ENCODE measurements at places on chromosomes 5 and 9.

GRCh38 chr5:91219091-91219802, 163.9 kb downstream of the ARRDC3 start:
- DNase-seq: no peak

DNA sequence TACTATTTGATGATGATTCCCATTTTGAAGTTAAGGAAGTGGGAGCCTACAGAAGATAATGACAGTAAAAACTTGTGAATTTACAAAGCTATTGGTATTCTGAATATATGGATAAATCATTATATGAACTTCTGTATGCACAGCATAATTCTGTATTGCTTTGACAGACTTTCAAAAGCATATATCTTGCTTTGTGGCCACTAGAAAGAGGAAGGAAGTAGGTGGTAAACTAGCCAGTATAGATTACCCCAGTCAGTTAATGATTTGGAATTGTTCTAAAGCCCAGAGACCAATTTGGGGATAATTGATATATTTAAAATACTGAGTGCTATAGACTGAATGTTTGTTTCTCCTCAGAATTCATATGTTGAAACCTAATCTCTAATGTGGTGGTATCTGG, 53.0 kb downstream of the NR2F1 start:
- no peak for DNase-seq

DNA sequence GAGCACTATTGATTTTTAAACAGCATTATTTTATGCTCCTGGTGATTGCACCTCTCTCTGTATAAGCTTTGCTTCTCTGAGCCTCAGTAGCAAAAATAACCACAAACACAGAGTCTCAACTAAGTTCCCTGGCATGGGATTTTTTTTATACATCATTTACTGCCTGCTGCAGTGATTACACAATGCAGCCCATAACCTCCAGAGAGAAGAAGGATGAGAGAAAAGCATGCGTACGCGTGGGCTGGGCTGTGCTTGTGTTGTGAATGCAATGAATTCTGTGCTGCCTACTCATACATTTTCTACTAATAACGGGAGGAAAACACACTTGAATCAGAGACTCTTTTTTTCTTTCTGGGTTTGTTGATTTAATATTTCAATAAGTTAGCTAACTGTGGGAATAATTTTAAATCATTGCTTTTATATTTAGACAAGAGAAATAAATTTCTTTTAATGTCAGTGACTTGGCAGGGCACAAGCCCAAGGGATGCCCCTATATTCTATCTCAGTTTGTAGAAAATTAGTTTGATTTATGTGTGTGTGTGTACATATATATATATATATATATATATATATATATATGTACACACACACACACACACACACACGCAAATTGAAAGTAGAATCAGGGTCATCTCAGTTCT, 351.5 kb downstream of the MED10 start:
- no peak for DNase-seq

GRCh38 chr5:68834491-68834981, 259.3 kb upstream of the SLC30A5 start:
- no peak for DNase-seq

DNA sequence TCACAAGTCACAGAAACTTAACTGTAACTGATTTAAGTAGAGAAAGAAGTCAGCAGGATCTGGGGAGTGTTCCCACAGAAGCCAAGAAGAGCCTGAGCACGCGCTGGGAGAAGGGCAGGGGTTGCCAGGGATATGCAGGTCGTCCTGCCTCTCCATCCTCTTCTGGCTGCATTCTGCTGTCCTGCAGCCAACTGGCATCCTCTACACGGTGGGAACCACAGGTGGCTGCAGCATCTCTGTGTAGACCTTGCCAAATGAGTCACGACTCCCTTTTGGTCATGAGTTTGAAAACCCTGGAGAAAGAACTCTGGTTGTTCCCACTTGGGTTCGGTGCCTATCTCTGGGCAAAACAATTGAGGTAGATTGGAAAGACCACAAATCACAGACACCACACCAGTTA, 38.4 kb upstream of the PCA3 start:
- no peak for DNase-seq

- DNase-seq: peak; percentile 12
These were observed at the start of gene PDE4D for GRCh38 chr5:59893429-59894227. TSS of gene PDE4D (minus strand) at chr5:59893726.

- no peak for DNase-seq
These were observed 79.4 kb downstream of the AUH start for GRCh38 chr9:91282292-91282691.

DNA sequence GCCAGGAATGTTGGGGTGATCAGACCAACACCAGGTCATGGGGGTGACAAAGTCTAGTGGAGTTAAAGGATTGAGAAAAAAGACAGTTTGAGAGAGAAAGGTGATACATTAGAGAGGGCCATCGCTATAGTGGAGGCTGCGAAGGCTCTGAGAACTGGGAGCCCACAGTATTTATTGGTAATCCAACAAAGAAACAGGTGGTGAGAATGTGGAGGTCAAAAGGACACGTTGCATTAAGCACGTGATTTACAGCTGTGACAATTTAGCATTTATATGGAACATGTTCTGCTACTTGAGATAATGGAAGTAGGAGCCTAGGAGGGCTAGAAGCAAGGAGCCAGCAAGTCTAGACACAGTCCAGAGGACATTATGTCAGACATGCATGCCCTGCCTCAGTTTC, 2086.5 kb upstream of the C9orf72 start:
- DNase-seq: no peak

GRCh38 chr5:132033122-132033521, 21.7 kb upstream of the ACSL6 start:
- no peak for DNase-seq
